ENCODE measurements at places on chromosomes 12 and 14.

- no peak for DNase-seq
Measured at GRCh38 chr12:132836795-132837331, 8.2 kb upstream of the GOLGA3 start.

DNA sequence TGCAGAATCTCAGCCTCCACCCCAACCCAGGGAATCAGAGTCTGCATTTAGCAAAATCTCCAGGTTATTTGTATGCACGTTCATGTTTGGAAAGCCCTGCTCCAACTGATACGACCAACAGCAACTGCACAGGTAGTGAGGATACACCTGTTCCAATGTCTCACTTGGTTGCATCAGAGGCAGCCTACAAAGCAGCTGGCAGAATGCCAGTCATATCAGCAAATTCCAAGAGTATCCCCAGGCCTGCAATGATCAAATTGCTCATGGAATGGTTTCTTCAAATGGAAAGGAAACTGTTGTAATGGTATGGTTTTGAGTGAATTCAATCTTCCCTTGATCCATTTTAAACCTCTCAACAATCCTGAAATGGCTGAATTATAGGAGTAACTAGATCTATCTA lies 75.4 kb downstream of the GRIP1 start:
- DNase-seq, result no peak

GRCh38 chr14:88225721-88226120 lies 97.3 kb downstream of the KCNK10 start:
- DNase-seq, result no peak

GRCh38 chr14:89507521-89507920 lies 90.5 kb upstream of the FOXN3 start:
- DNase-seq, result peak; percentile 79

DNA sequence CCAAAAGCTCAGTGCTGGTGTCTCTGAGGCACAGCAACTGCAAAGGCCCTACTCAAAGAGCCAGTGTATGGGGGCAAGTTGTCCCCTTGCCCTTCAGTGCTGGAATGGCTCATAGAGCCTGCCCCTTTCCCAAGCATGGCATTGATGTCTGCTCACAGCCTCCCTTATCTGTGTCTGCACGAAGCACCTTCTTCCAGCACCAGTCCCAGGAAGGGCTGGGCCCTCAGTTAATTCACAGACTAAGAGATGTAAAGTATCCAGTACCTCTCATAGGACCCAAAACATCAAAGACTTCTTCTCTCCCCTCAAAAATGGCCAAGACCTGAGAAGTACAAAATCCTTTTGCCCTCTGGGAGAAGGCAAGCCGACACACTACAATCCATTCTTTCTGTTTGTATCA lies 1.6 kb upstream of the CMAS start:
- DNase-seq, result no peak

- no peak for DNase-seq
Measured at GRCh38 chr12:114694436-114695304, 10.7 kb upstream of the TBX3 start.

- no peak for DNase-seq
Measured at GRCh38 chr12:51320311-51320694, 3.7 kb downstream of the BIN2 start.

- DNase-seq, result peak; percentile 67
Measured at GRCh38 chr12:49636979-49637755, 13.8 kb downstream of the PRPF40B start.

DNA sequence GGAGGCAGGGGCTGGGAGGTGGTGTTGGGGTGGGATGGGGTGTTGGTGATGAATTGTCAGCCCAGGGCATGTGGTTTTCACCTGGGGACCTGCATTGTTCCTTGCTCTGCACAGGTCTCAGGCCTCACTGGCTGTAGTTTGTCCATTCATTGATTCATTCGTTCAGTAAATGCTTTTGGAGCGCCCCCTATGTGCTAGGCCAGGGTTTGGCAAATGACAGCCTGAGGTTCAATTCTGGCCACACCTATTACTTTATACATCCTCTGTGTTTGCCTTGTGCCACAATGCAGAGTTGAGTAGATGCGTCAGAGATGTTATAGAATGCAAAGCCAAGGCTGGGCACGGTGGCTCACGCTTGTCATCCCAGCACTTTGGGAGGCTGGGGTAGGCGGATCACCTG lies 4.7 kb downstream of the ADCK1 start:
- no peak for DNase-seq
